ENCODE measurements at places on chromosomes 1 and 21. TPM values are rescaled to one million over a fixed set of nuclear protein-coding genes. Genes with fewer than 3 reads are reported as not detected.

- peak; percentile 25 for DNase-seq
Observed at GRCh38 chr1:207284209-207284897, 37.1 kb upstream of the CD55 start.

DNA sequence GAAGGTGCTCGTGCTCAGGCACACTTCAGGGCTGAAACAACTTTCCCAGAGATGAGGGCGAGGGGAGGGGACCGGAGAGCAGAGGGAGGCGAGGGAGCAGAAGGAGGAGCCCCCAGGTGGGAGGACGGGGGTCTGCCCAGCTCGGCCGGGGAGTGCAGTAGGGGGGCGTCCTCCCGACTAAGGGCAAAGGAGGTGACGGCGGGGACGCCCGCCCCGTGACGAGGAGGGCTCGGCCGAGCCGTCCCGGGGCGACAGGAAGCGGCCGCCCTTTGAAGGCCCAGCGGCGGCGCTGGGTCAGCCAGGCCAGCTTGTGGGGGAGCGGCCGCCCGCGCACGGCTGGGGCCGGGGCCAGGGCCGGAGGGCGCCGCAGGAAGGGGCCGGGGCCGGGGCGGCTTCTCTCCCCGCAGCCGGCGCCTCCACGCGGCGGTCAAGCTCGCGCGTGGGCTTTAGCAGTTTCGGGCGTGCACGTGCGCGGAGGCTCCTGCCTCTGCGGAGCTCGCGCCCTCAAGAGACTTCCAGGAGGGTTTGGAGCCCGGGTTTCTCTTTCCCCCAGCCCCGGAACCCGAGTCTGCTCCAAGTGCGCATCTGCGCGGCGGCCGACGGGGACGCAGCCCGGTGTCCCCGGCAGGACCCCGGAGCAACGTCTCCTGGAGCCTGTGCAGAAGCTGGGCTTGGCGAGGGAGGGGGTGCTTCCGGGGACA is 100.8 kb upstream of the SLC45A1 start:
- DNase-seq: no peak

DNA sequence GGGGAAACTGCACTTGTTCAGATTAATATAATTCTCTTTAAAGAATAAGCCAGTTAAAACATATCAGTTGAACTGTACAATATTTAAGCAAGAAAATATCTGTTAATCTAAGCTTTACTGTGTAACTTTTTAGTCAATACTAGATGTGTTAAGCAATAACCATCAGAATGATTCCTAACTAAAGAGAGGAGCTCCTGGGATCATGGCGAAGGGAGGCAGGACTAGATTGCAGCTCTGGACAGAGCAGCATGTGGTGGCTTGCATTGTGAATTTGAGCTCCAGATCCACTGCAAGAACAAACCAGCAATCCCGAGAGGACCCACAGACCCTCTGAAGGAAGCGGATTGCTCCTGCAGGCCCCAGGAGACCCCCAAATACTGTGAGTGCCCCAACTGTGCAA is 21.9 kb downstream of the LYST start:
- no peak for DNase-seq

GRCh38 chr1:196450143-196451095 is 157.8 kb downstream of the KCNT2 start:
- no peak for DNase-seq

DNA sequence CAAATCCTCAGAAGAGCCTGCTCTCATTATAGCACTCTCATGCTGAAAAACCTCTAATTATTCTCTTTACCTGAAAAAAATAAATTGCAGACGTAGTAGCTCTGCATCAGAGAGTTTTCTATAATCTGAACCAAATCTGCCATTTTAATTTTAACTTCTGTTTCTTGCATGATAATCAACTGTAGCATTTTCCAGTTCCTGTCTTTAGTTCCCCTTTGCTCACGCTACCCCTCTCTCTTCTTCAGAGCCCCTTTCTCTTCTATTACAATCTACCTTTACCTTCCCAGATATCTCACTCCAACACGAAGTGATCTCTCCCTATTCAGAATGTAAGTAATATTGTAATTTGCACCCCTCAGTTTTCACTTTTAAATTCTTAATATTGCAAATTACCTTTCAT is 31.4 kb downstream of the FMO1 start:
- DNase-seq: no peak

- DNase-seq: peak; percentile 53
Observed at GRCh38 chr1:59691261-59691660, 123.5 kb upstream of the HOOK1 start.

The FTCD gene
- 0.13 TPM for total RNA-seq

The IL12RB2 gene
- total RNA-seq: not detected

The RAB7B gene
- 3.4 TPM for total RNA-seq

The PLA2G2C gene
- total RNA-seq: not detected

The CFHR4 gene
- not detected for total RNA-seq

The OR6N1 gene
- not detected for total RNA-seq

The LYPLAL1 gene
- total RNA-seq: 11.2 TPM
